Large intestine (tissue), 12 donors: ENCODE measurements at places on chromosomes 12 and 14. TPM values are rescaled to one million over a fixed set of nuclear protein-coding genes. Genes with fewer than 3 reads are reported as not detected.

DEGS2 gene
- polyA plus RNA-seq: 21.6 TPM

GRCh38 chr14:99412117-99413061 lies 68.3 kb downstream of the SETD3 start:
- DNase-seq: no peak

DNA sequence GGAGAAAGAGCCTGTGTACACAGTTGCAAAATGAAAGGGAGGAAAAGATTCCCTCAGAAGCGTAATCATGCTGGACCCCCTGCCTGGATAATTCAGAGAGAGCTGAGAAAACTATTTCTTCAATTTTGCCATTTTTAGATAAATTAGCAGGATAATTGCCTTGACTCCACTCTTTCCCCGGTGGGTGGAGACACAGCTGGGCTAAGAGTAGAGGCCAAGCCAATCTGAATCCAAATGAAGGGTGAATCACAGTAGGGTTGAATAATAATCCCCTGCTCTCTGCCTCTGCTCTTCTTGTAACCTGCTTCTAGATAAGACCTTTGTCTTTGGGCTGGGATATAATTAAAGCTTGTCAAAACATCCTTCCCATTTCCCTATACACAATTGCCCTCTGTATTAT lies 150.1 kb downstream of the CAPZA3 start:
- DNase-seq: no peak

GRCh38 chr12:117228239-117228638 lies 38.0 kb upstream of the FBXO21 start:
- DNase-seq: no peak

GRCh38 chr12:27272373-27273028 lies 28.4 kb downstream of the STK38L start:
- peak; percentile 76 for DNase-seq

DNA sequence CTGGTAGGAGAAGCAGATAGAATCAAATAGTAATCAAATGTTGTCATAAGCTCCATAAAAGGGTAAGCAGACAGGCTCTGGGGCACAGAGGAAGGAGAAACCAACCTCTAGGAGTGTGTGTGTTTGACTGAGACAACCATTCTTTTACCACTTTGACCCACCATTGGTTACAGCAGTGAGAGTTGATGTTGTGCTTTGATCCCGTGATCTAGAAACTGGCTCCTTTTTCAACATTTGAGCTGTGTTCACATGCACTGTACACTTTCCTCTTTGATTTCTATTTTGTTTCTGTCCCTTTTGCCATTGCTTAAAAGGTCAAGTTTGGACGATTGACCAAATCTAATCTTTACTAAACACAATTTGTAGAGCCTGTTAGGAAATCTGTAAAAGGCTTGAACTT lies 108.0 kb downstream of the DAAM1 start:
- no peak for DNase-seq

DNA sequence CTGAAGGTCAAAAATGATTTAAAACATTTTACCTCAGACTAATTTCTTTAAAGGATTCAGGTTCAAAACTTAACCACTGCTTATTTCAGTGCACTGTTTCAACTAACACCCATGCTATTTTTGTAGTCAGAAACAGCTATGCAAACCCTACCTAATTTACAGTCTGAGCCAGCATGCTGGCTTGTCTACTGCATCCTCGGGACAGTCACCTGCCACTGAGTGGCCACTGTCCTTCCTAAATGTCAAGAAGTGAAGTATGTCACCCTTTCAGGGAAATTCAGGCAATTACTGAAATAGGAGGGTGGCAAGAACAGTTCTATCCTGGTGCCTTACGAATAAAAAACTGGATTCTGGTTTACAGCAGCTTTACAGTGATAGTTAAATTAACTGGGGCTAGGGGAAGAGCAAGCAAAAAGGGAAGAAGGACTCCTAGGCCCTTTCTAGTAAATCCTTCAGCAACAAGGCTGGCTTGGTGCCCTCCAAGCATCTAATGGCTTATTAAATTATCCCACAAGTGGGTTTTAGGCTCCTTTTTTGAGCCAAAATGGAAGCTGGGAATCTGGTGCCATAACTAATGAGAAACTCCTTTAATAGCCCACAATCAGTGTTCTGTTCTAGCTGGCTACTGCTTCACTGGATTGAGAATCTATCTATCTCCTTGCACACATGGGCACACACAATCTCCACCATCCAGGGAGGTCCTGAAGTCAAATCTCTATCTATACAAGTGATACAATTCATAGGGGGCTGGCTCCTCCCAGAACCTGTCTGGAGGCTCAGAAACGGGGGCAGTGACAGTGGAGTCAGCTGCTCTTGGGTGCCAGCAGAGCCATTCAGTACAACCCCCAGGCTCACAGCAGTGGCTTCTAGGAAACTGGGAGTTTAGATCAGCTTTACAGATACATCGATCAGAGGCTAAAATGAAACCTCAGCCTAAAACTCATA lies 43.4 kb downstream of the SH2B3 start:
- no peak for DNase-seq

DNA sequence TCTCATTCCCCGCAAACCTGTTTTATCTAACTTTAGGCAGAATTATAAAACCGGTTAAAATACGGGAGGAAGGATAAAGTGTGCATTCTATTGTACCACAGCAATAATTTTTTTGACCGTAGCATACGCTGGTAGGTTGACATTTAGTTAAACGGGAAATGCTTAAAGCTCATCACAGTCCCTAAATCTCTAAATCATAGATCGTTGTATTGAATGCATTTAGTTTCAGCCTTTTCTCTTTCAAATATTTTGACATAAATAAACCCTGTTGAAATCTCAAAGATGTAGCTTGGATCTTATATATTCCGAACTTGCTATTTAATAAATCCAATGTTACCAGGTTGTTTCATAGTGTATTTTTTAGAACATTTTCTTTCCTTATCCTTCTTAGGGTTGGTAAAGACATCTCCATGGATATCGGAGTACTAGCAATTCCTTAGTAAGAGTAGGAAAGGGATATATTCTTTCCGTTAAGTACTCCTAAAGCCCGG lies 798 bp downstream of the CLEC2B start:
- DNase-seq: no peak

TMEM132D gene
- 0.55 TPM for polyA plus RNA-seq

- no peak for DNase-seq
Observed at GRCh38 chr12:9240776-9241175, 32.6 kb upstream of the PZP start.

ARHGAP9 gene
- 16.1 TPM for polyA plus RNA-seq

- DNase-seq: no peak
Observed at GRCh38 chr14:50926851-50927386, 17.4 kb downstream of the PYGL start.

GRCh38 chr12:76855271-76855670 lies 23.5 kb downstream of the CSRP2 start:
- no peak for DNase-seq

GRCh38 chr12:68140556-68140955 lies 19.0 kb downstream of the IFNG start:
- DNase-seq: no peak

DNA sequence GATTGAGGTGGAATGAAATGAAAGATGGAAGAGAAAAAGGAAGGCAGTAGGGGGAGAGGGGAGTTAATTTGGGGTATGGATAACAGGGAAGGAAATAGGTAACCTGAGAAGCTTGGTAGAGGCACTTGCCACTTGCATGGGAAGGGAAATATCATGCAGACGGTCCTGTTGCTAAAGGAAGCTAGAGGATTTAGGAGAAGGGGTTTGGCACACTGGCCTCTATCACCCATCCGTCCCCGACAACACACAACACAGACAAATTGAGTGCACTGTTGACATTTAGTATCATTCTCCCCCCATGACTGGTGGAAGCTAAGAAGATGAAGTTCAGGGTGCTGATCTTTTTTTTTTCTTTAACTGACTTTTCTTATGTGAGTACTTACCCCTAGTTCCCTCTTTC lies 2.0 kb downstream of the OR10AD1 start:
- DNase-seq: no peak

DNA sequence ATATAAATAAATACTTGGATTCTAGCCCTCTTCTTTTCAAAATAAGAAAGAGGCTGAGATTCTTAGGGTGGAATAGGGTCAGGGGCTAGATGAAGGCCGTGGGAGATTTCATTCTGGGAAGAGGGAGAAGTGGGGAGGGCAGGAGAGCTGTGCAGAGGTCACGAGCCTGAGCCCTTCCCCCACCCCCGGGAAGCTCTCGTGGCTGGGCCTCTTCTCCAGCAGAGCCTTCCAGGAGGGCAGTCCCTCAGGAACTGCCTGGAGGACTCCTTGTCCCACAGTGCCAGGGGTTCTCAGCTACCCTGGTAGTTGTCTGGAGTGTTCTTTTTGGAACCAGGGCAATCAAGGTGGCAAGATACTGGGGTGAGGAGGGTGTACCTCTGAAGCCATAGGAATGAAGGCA lies 94.0 kb downstream of the ESR2 start:
- DNase-seq: peak; percentile 82

DEPDC4 gene
- 5.5 TPM for polyA plus RNA-seq

GRCh38 chr12:83323866-83324265 lies 637.2 kb downstream of the TMTC2 start:
- DNase-seq: no peak

GRCh38 chr12:59839514-59839913 lies 243.7 kb downstream of the SLC16A7 start:
- DNase-seq: peak; percentile 4

DNA sequence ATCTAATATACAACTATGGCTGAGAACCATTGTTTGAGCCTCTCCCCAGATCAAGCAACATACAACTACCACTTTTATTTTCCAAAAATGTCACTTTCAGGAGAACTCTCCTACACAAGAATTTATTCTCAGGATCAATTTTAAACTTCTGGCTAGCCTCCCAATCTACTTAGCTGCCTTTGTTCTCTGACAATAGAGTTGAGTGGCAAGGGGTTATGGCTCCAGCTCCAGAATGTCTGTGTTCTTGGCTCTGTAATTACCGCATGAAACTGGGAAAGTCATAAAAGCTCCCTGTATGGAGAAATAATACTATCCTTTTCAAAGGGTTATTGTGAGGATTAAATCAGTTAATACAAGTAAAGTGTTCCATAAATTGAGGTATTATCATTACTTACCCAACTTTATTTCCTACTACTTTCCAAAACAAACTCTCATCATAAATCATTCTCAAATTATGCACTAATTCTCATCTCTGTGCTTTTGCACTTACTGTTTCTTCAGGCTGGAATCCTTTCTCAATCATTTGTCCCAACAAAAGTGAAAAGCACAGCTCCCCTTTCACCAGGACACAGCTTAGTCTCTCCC lies 121.9 kb downstream of the GARIN6 start:
- no peak for DNase-seq

GRCh38 chr12:40405419-40405818 lies 180.6 kb downstream of the LRRK2 start:
- DNase-seq: no peak

DNA sequence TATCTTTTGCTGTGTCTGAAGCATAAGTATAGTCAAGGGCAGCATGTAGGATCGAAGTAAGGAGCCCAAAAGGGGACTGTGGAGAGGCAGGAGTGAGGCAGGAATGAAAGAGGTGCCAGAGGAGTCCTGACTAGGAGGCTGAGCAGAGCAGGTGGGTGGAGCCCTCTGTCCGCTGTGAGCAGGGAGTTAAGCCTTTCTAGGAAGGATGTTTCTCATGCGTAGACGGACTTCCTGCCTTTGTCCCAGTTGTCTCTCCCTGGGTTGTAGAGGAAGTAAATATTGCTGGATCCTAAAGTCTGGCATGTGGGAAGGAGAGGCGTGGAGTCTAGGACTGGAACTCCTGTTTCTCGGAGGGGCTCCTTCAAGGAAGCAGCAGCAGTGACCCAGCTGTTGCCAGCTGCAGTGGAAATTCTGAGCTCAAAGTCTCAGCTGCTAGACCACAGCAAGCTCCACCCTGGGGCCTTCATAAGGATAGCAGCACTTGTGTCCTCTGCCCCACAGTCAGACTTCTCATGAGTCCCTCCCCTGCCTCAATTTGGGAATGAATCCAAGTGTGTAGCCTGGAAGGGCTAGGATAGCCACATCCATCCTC lies 44.0 kb downstream of the RBMS2 start:
- peak; percentile 95 for DNase-seq

- DNase-seq: no peak
Observed at GRCh38 chr12:63397807-63398206, 246.8 kb upstream of the AVPR1A start.
